ENCODE measurements at places on chromosomes 7 and 10. TPM values are rescaled to one million over a fixed set of nuclear protein-coding genes. Genes with fewer than 3 reads are reported as not detected.

DNA sequence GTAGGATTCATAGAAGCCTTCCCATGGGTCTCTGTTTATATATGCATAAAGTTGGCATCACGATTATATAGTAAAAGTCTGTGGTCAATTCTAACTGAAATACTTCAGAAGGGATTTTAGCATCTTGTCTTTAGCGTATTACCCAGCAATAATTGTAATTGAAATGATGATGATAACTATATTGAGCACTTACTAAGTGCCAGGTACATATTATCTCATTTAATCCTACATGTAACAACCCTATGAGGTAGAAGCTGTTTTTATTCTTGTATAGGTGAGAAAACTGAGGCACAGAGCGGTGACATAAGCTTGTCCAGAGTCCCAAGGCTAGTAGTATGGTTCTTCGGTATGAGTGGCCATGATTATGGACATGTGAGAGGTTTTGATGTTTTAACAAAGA, 33.8 kb downstream of the PANK1 start:
- no peak for DNase-seq

DNA sequence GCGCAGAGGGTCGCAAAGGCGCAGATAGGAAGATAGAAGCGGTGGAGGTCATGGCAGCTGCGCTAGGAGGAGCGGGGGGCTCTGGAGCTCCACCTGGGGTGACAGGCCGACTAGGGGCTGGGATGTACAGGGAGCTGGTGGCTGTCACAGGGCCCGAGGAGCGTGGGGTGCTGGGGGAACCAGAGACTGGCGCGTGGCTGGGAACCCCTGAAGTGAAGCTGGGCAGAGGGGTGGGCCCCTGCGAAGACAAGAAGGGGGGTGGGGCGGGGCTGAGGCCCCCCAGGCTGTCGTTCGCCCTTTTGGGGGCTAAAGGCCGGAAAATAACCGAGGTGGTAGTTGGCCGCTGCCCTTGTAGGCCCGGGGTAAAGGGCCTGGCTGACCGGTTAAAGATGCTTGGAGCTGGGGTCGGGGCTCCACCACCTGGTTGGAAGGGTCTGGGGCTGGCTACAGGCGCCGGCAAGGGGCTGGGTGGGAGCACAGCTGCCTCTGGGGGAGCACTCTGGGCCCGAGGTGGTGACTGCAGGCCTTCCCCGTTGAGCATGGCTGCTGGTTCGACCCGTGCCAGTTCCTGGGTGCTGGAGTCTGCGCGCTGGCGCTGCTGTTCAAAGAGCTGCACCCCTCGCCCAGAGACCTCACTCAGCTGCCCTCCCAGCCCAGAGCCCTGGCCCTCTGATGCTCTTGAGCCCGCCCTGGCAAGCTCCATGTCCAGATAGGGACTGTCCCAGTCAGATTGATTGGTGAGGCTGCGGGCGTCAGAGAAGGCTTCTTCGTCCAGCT, 6.8 kb upstream of the MYOZ1 start:
- DNase-seq: no peak

The SLC12A9 gene
- total RNA-seq: 17.8 TPM

The SFRP4 gene
- total RNA-seq: not detected

DNA sequence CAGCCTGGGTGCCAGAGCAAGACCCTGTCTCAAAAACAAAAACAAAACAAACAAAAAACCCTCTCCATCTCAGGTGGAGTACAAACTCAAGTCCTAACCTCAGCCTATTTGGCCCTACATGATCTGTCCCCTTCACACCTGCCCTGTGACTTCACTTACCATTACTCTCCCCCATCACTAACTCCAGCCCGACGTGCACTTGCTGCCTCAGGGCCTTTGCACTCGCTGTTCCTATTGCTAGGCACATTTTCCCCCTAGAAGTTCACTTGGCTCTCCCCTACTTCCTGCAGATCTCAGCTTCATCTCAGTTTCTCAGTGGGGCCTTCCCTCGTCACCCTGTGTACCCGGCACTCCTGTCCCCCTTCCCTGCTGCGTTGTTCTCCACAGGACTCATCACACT, 8.5 kb upstream of the LRMDA start:
- no peak for DNase-seq

DNA sequence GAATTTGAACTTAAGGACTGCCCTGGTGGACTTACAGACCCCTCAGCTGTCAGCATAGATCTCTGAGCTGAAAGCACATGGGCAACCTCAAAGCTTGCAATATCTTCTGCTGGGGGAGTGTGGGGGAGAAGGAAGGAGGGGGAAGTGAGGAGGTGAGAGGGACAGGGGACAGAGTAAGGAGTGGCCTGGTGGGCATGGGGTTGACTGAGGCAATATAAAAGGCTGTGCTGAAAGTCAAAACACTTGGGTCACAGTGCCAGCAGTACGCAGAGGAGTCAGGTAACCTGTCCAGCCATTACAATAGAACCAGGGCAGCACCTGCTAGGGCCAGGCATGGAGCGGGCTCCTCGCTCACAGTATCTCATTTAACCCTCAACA, 43.2 kb downstream of the PPP1R3C start:
- no peak for DNase-seq

GRCh38 chr10:35854661-35855060, 212.6 kb upstream of the FZD8 start:
- no peak for DNase-seq

GRCh38 chr7:417625-417889, 102.1 kb downstream of the PDGFA start:
- DNase-seq: no peak

- no peak for DNase-seq
Observed at GRCh38 chr7:22430457-22430856, 69.5 kb downstream of the STEAP1B start.

DNA sequence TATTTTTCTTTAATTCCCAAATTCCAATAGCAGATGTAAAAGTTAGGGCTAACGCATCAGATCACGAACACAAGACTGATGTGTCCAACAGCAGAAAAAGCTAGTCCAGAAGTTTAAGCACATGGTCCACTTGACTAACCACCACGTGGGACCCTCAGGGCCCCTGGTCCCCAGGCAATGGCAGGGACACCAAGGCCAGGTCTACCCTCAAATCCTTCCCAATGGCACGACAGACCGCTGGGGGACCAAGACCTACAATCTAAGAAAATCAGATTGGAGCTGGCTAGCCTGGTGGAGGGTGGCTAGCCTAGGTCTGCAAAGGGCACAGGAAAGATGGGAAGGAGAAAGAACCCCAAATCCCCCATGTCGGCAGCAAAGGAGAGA, 1.5 kb downstream of the GIGYF1 start:
- no peak for DNase-seq

The CARD11 gene
- 108 TPM for total RNA-seq

- DNase-seq: no peak
Observed at GRCh38 chr7:139896831-139897230, 67.8 kb downstream of the TBXAS1 start.

The FFAR4 gene
- not detected for total RNA-seq

DNA sequence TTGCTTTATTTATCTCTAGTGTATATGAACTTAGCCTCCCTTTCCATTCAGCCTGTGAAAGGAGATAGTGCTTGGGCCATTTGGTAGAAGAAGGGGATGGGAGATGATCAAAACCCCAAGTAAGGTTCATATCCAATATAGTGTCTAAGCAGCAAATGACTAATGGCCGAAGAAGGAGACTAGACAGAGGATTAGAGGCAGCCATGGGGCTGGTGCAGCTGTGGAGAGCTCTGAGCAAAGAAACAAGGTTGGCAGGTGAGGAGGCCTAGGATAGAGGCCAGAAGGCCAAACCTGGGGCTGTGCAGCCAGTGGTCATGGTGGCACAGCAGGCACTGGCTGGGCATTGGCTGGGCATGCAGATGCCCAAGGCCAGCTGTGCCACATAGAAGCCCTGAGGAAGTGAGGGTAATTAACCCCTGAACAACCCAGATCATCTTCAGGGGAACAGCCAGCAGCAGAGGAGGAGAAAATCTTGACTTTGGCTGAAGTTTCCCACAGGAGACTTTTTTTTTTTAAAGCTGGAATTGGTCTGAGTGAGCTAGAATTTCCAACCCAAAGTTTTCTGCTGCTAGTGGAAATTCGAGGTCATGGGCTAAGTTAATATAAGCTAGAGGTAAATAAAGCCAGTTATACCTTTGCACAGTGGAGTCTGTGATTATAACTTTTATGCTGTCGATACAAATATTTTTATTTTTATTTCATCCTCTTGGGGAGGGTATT, 10.3 kb upstream of the CPA1 start:
- DNase-seq: no peak

The STAG3 gene
- total RNA-seq: 20.9 TPM

- no peak for DNase-seq
Observed at GRCh38 chr7:126411821-126412383, 840.8 kb downstream of the GRM8 start.

The CRHR2 gene
- total RNA-seq: not detected

- no peak for DNase-seq
Observed at GRCh38 chr7:53205006-53205405, 169.6 kb downstream of the POM121L12 start.

- DNase-seq: no peak
Observed at GRCh38 chr7:133783276-133783675, 343.9 kb upstream of the LRGUK start.

GRCh38 chr10:128710098-128710797, 584.0 kb upstream of the MKI67 start:
- DNase-seq: no peak

DNA sequence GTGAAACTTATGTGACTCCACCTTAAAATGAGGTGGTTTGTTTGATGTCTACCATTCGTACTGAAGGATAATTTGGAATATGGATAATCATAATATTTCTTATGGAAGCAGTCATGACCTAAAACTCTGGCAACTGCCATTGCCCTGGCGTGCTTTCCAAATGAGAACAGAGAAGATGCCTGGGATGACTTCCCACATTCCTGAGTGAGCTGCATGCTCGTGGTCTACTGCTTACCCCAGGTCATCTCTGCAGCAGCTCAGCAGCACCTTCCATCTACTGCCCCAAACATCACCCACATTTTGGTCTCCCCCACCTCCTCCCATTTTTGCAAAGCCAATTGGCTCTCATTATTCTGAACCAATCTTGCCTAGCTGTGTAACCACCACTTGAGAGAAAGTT, 40.1 kb downstream of the LYZL1 start:
- DNase-seq: no peak

GRCh38 chr7:25250386-25250785, 22.1 kb upstream of the NPVF start:
- DNase-seq: no peak

- DNase-seq: no peak
Observed at GRCh38 chr7:6546498-6547251, 4.6 kb downstream of the GRID2IP start.

DNA sequence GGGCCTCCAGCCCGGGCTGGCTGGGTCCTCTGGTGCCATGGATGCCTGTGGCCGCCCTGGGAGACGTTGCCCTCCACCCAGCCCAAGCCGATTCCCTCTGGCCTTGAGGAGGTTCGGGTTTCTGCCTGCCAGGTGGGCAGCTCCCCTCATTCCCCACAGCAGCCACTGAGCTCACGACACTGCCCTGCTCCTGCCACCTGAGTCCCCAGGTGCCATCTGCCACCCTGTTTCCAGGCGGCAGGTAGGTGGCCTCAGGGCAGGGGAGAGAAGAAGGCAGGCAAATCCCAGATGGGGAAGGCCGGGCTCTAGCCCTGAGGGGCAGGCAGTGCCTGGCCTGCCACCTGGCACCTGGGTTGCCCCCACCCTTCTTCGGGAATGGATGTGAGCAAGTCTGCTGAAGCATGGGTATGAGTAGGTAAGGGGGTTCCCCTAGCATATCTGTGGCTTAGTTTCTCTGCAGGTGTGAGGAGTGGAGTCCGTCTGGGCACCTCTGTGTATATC, 92.2 kb upstream of the PPIF start:
- DNase-seq: no peak

DNA sequence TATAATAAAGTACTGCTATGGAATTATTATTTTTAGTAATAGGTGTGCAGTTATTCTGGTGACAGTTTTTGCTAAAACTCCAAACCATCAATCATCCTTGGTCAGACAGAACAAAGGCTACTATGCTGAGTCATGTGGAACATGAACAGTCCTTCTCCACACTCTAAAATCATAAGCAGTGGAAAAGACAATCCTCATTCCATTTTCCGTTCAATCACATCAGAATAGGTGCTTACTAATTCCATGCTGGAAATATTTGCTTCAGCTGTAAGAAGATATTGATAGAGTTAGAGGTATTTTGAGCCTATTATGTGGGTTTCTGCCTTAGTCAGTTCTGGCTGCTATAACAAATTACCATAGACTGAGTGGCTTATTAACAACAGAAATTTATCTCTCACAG, 82.9 kb downstream of the FAM13C start:
- DNase-seq: no peak

Measured in activated CD4-positive, alpha-beta memory T cell treated with anti-CD3 and anti-CD28 coated beads for 36 hours (primary cell).